GM12865 (cell line): ENCODE measurements at places on chromosomes 3 and 15.

DNA sequence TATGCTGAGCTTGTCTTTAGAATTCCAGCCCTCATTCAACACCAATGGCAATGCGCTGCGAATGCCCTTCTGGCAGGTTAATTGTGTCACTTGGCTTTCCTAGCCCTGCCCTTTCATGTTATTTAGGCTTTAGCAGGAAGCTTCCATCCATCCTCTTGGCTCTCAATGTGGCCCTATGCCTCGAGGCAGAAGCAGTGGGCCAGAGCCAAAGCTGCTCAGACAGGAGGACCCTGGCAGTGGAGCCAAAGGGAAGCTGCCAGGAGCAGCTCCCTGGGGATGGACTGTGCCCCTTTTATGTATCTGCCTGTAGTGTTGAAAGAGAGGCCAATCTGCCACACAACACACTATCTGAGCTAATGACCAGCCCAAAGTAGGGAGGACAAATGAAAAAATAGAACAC, 376.4 kb downstream of the CTNNB1 start:
- DNase-seq, result no peak

GRCh38 chr15:86875067-86875466, 795.4 kb downstream of the AGBL1 start:
- no peak for DNase-seq

- DNase-seq, result no peak
These were observed 42.6 kb upstream of the ACKR4 start for GRCh38 chr3:132554437-132554836.

- DNase-seq, result no peak
These were observed 4.5 kb downstream of the IL17RB start for GRCh38 chr3:53850895-53851294.

GRCh38 chr3:5376761-5377160, 189.3 kb downstream of the EDEM1 start:
- DNase-seq, result peak; percentile 70

GRCh38 chr15:44265757-44266156, 22.8 kb upstream of the GOLM2 start:
- no peak for DNase-seq

- no peak for DNase-seq
These were observed 77.6 kb downstream of the SSR3 start for GRCh38 chr3:156477323-156477722.
